ENCODE measurements at places on chromosomes 7 and 10. TPM values are rescaled to one million over a fixed set of nuclear protein-coding genes. Genes with fewer than 3 reads are reported as not detected.

Gene MINDY4
- total RNA-seq = 3.8 TPM

Gene IDI2
- not detected for total RNA-seq

Gene PUS7
- 29.5 TPM for total RNA-seq

Gene STK31
- total RNA-seq = 0.20 TPM

Gene PRSS58
- total RNA-seq = not detected

Gene CALML3
- total RNA-seq = not detected

Gene CLRN3
- total RNA-seq = not detected

Gene SH2B2
- 5.6 TPM for total RNA-seq

Gene MSS51
- 0.87 TPM for total RNA-seq

Gene ELFN1
- 18.0 TPM for total RNA-seq

Gene TYW1B
- 1.8 TPM for total RNA-seq

Gene LRRD1
- total RNA-seq = 0.27 TPM

Gene ANKRD30A
- total RNA-seq = not detected

Gene JAKMIP3
- total RNA-seq = 0.54 TPM

Gene PNLIPRP3
- total RNA-seq = not detected

Gene NUTM2B
- total RNA-seq = 0.70 TPM

Gene HYAL4
- not detected for total RNA-seq

Gene HOXA9
- total RNA-seq = not detected

Gene HABP2
- total RNA-seq = not detected

Gene A1CF
- not detected for total RNA-seq

Gene SOSTDC1
- total RNA-seq = 0.14 TPM

Gene OGDHL
- 1.9 TPM for total RNA-seq

Gene OR2A42
- total RNA-seq = not detected

Gene MGMT
- total RNA-seq = 9.5 TPM

Gene CCL24
- not detected for total RNA-seq

Gene CCDC3
- total RNA-seq = 25.8 TPM

Gene ATAD1
- 72.5 TPM for total RNA-seq

Gene FAM25C
- total RNA-seq = not detected

Gene PGAM1
- 706 TPM for total RNA-seq

Gene TMEM106B
- 42.8 TPM for total RNA-seq

Gene MRPS17
- 15.7 TPM for total RNA-seq

Gene ABCB4
- 0.36 TPM for total RNA-seq

Gene USP54
- total RNA-seq = 85.9 TPM

Gene PDCD4
- 79.9 TPM for total RNA-seq

Gene ASIC3
- 5.9 TPM for total RNA-seq

Gene SLC26A5
- total RNA-seq = not detected

Gene FAM200A
- 4.7 TPM for total RNA-seq

Gene ZNF25
- total RNA-seq = 4.8 TPM

Gene DPP6
- total RNA-seq = 0.48 TPM

Gene TMEM130
- 8.9 TPM for total RNA-seq

Gene SEC24C
- 96.1 TPM for total RNA-seq

Gene ASL
- total RNA-seq = 27.7 TPM

Gene FAM25G
- total RNA-seq = not detected

Gene GNAI1
- 32.9 TPM for total RNA-seq

Gene PDE6C
- total RNA-seq = not detected

Gene PTF1A
- total RNA-seq = not detected

Gene AUTS2
- total RNA-seq = 68.2 TPM

Gene THSD7A
- total RNA-seq = 3.5 TPM

Gene SUFU
- total RNA-seq = 25.8 TPM

Gene C10orf62
- total RNA-seq = not detected

Gene UNCX
- total RNA-seq = not detected

Gene SORCS1
- 1.1 TPM for total RNA-seq

All from astrocyte (in vitro differentiated cells and primary cell).